G401 (cell line): ENCODE measurements at places on chromosomes 5 and 9.

DNA sequence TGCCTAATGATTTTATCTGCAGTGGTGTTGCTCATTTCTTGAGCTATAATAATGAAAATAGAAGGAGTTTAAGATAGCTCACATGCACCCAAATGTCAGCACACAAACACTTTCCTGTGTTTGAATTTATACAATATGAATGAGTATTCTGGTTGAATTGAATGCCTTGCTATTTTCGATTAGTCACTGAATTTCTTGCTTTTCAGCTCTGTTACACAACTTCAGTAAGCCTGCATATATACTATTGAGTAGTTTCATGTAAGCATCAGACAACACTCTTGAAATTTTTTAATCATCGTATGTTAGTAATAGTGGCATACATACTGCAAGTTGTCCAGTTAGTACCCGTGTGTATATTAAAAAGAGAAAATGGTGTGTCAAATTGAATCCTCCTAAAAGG is 281.5 kb upstream of the GRIA1 start:
- DNase-seq: no peak

DNA sequence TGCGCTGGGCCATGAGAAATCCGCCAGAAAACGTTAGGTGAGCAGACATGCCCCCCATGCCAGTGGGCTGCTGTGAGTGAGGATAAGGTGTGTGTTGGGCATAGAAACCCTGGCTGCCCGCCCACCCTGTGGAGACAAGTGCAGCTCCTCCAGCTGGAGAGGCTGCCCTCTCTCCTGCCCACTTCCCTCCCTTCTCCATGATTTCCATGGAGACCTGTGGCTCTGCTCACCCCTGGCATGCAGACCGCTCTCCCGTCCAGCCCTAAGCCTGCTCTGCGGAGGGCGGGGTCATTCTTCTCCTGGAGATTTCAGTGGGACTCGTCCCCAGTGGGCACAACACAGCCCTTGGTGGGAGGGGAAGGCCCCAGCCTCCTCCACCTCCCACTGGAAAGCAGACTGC is 133.0 kb upstream of the FAM120A start:
- DNase-seq: no peak

DNA sequence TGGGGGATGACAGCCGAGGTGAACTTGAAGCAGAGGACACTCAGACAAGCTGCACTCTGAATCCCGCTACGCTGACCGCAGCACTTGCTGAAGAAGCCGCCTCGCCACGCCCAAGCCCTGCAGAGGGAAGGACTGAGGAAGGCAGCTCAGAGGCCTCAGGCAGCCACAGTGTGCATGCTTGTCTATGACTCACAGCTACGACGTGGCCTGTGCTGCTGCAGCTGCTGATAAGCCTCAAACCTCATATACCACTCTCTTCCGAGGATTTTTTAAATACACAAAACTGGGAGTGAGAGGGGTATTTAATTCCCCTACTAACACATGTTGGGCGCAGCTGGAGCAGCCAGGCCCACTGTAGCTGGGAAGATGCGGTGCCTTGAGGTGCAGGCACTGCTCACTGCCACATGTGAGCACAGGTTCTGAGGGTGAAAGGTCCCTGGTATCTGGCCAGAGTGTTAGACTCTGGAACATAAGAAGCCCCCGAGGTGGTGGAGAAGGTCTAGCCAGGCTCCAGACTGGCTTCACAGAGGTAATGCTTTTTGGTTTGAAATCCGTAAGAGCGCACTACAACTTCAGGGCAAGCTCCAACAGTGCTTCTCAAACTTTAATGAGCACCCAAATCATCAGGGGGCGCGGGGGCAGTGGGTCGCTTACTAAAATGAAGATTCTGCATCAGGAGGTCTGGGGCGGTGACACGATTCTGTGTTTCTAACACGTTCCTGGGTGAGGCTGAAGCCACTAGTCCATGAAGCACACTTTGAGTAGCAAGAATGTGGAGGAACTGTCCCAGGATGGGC is 196.8 kb downstream of the AUH start:
- DNase-seq: no peak

DNA sequence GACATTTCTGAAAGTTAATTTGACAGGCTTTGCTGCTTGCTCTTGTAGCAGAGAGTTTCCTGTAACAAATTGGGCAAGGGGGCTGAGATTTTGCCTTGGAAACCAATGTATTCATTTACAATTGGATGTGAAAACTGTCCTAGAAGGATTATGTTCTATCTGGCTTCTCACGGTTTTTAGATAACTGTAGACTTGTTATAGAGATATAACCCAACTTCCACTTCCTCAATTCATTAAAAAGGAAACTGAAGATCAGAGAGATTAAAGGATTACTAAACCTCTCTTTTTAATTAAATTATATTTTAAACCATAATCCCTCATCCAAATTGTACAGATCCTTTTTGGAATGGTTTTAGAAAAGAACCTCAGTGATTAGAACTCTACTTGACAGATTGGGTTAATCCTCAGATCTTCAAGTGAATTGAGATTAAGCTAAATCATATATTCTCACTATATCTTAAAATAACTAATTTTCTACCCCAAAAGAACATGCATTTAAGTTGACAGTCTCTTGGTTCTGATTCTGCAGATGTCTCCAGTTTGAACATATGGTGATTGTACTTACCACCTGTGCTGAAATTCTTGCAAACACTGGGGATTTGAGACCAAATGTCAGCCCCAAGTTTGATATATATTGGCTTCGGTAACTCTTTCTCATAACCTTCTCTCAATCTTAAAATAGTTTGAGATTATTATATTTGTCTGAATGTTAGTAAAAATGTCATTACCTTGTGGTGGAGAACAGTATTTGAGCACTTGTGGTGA is 130.1 kb upstream of the C9orf72 start:
- peak; percentile 81 for DNase-seq

- no peak for DNase-seq
These were observed 29.5 kb upstream of the ANKRD18A start for GRCh38 chr9:38649731-38650363.

GRCh38 chr5:59693492-59694309 is 199.8 kb downstream of the PDE4D start:
- DNase-seq: no peak

DNA sequence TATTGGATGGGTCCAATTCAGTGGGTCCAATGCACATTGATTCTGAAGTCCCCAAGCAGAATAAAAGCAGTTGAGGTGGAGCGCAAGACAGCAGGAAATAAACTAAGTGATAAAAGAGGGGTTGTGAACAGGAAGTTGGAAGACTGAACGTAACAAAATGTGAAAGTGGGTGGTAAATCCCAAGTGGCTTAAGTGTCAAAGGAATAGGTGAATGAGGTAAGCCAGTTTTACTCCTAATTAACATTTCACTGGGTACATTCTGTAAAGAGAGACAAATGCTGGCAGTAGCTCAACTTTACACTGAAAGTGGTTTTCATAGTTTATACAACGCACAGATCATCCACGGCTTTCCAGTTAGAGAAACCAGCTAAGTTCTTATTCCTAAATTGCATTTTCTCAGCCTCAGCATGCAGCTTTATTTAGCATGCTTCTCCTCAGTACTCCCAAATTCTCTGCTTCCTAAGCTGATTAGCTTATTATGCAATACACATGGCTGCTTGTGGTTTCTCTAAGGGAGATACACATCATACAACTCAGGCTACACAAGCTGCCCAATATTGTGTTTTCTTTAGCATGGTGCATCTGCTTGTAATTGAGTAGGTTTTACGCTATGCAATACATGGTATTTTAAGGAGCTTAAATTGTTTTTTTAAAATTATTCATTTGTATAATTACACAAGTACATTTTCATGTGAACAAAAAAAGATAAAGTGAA is 34.2 kb upstream of the HSD17B4 start:
- no peak for DNase-seq

DNA sequence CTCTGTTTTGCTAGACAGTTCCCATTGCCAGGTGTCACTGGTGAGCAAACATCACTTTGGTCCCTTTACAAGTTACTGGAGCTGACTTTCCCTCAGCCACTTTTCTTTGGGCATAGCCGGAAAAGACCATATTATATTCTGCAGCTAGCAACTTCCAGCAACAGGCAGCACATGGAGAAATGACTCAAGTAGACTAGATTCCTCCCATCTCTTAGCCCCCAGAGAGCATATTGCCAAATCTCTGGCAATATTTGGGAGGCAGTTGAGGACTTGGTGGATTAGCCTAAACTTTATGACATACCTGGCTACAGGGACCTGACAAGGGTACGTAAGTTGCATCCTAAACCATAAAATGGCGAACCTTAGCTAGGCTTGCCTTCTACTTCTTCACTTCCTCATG is 204.7 kb upstream of the MPDZ start:
- no peak for DNase-seq

- DNase-seq: no peak
These were observed 128.1 kb upstream of the RPS23 start for GRCh38 chr5:82406205-82406773.

DNA sequence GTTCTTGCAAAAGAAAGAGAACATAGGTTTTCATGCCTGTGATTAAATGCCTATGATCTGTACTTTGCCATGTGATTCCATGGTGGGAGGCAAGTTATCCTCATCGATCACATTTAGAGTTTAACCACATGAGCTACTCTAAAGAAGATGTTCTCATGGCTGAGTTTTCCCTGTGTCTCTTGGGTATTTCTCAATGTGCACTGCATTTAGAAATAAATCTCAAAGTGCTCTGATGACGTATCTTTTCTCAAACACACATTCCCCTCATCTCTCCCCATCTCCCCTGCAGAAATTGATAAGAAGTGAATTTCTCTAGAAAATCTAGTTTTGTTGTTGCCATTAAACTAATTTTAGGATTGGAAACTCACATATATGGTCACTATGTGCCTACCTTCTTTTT is 282.2 kb downstream of the SEMA5A start:
- DNase-seq: no peak
